ENCODE measurements at places on chromosomes 7 and 10.

GRCh38 chr10:93062514-93063143 is 2.0 kb downstream of the CYP26C1 start:
- no peak for DNase-seq

GRCh38 chr7:136303162-136303561 is 326.0 kb upstream of the MTPN start:
- no peak for DNase-seq

- no peak for DNase-seq
Measured at GRCh38 chr7:42193471-42194129, 43.4 kb downstream of the GLI3 start.

- no peak for DNase-seq
Measured at GRCh38 chr10:126964190-126964589, 59.0 kb downstream of the DOCK1 start.

DNA sequence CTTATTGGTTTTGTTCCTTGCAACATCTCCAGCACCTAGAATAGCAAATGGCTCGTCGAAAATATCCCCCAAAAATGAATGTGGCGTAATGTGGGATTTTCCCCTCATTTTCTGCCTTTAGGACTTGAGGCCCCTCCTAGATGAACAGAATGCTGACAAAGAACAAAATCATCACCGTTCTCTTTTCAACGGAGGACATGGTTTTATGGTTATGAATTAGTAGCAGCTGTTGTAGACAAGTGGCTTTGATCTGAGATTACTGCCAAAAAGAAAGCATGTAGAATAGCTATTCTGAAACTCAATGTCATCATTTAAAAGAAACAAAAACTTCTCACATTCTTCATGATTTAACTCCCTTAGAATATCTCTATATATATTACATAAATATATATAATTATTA is 17.2 kb upstream of the CALN1 start:
- DNase-seq = no peak

DNA sequence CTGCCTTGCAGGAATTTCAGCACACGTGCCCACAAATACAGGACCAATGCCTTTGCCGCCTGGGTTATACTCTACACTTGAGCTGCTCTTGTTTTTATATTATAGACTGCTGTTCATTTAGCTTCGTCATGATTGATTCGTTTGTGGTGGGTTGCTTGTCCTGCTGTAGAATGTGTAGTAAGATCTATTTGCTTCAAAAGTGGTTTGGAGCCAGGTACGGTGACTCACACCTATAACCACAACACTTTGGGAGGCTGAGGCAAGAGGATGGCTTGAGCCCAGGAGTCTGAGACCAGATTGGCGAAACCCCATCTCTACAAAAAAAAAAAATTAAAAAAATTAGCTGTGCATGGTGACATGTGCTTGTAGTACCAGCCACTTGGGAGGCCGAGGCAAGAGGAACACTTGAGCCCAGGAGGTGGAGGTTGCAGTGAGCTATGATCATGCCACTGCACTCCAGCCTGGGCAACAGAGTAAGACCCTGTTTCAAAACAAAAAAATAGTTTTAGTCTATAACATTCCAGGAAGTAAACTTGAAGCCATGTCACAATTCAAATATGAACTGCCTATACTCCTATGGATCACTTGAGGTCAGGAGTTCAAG is 9.0 kb upstream of the RHBDD2 start:
- no peak for DNase-seq

- DNase-seq = no peak
Measured at GRCh38 chr7:134850066-134850465, 70.6 kb downstream of the CALD1 start.

DNA sequence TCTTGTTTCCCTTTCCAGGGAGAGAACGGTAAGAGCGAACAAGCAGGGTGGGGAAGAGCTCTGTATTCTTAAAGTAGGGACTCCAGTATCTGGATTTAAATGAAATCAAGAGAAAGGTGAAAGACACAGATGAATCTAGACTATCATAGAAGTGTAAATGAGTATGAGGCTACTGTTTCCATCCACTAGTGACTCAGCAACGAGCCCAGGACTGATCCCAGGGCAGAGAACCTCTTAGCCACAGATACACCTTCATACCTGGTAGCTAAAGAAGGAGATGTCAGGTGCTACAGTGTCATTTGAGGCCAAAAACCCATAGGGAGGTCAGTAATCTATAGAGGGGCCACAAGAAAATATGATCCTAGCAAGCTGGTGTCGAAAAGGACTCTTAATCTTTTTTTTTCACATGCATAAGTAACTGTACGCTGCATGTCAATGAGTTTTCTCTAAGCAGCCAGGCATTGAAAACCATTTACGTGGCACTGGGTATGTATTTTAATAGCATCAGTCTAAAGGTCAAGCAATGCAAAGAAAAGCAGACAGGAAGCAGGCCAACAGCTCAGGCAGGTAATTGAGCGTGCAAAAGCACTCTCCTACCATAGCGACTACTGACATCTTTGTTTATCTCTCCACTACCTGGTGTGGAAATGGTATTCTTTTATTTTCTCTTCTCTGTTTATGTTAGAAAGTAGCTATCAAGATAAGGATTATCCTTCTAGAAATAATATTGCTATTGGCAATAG is 91.5 kb upstream of the EGR2 start:
- DNase-seq = no peak

- no peak for DNase-seq
Measured at GRCh38 chr10:94038024-94038423, 44.3 kb downstream of the PLCE1 start.

GRCh38 chr7:70582927-70583895 is 548.7 kb upstream of the GALNT17 start:
- DNase-seq = no peak

DNA sequence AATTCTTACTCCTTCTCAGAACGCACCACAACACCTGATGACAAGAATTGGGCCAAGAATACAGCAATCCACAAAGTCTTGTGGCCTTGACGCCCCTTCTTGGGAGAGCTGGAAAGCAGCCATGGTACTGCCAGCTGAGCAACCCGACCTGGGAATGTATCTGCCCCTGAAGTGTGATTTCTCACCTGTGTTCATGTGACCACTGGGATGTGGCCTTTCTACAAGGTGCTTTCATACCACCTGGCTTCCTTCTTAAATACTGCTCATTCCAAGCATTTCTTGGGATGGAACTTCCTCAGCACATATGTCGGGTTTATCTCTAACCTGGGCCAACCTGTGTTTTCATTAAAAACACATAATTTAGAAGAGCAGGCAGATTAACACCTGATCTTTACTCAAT is 72.1 kb downstream of the HTR7 start:
- DNase-seq = no peak

GRCh38 chr10:17001961-17002749 is 127.5 kb downstream of the CUBN start:
- no peak for DNase-seq

DNA sequence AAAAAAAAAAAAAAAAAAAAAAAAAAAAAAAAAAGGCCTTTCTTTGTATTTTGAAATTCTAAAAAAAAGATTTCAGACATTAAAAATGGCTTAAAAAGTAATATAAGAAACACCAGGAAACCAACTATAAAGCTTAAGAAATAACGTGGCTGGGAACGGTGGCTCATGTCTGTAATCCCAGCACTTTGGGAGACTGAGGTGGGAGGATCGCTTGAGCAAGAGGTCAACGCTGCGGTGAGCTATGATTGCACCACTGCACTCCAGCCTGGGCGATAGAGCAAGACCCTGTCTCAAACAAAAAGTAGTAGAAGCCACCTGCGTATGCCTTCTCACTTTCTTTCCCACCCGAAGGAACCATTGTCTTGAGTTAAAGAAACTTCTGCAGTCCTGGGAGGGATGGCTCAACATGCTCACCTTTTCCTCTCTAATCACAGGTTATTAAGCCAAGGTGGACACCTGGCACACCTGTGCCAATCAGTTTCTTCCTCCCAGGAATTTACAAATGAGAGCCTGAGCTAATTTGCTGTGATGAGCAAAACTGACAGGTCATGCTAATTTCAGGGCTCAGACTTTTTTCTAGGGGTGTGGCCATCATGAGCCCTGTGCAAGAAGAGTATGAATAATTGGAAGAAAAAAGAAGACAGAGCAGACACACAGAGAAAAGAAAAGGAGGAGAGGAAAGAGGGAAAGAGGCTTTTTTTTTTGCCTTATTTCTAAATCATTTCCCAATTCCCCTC is 72.0 kb upstream of the PARD3 start:
- no peak for DNase-seq

- DNase-seq = no peak
Measured at GRCh38 chr7:151868396-151869108, 8.4 kb downstream of the PRKAG2 start.

DNA sequence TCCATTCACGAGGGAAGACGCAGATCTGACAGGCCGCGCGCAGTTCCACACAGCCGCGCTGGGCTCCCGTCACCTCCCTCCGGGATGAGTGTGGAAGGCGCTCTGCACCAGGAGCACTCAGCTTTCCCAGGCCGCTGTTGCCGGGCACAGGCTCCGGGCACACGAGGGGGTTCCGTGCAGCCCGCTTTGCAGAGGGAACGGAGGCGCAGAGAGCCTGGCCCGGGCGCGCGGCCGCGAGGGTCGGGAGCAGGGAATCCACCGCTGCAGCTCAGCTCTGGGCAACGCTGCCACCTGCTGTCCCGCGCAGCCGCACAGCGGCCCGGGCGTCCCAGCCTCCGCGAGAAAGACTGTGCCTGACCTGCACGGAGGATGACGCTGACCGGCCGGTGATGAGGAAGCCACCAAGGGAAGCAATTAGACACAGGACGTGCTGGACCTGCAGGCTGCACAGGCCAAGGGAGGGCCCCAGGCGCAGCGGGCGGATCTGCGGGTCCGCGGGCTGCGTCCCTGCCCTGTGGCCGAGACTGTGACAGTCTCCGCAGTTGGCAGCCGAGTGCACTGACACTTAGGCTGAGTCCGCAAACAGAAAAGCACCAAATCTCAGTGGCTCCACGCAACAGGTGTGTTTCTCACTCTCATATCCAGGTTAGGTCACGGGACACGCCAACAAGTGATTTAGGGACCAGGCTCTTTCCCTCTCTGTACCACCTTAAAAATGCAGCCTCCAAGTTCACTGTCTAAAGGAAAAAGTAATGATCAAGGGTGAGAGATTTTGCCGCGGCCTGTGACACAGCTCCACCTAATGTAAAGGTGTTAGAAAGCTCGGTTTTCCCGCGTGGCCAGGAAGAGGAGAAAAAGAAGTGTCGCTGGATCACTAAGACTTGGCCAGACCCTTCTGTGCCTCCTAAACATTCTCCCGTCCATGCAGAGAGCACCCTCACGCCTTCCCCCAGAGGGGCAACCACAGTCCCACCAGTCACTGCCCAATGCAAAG is 94.5 kb downstream of the SEC61G start:
- DNase-seq = no peak

GRCh38 chr10:84590327-84591193 is 262.2 kb downstream of the CCSER2 start:
- no peak for DNase-seq

GRCh38 chr10:14004536-14004935 is 326.2 kb downstream of the FRMD4A start:
- no peak for DNase-seq

GRCh38 chr10:43407148-43407575 is 1.8 kb downstream of the HNRNPF start:
- peak; percentile 46 for DNase-seq

DNA sequence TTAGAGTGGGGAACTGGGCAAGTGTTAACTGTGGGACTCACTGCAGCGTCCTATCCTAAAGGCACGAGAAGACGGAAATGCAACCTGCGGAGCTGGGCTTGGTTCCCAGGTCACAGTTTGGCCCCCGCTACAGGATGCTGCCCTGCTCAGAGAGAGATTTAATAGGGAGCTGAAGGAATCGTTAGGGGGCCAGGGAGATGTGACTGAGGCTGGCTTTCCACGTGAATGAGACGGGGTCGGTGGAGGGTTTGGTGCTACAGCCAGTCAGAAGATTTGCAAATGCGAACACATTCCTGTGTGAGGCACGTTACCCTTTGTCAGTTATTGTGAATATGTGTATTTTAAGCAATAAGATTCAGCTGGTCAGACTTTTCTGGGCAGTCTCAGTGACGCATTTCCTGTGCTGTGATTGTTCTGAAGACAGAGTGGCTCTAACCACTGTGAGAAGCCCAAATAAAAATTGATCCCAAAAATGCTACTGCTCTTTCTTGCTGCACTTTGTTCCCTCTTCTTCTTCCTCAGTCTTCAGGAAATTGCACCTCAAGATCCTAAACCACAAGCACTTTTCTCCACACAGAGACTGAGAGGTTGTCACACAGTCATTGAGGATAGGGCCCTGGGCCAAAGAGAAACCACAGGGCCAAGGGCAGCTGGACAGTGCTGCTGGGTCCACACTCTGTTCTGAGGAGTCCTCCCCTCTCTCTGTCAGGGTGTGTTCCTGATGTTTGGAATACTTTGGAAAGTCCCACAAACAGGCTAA is 21.2 kb downstream of the CYP17A1 start:
- no peak for DNase-seq

- DNase-seq = no peak
Measured at GRCh38 chr7:80724249-80724871, 85.9 kb downstream of the CD36 start.

DNA sequence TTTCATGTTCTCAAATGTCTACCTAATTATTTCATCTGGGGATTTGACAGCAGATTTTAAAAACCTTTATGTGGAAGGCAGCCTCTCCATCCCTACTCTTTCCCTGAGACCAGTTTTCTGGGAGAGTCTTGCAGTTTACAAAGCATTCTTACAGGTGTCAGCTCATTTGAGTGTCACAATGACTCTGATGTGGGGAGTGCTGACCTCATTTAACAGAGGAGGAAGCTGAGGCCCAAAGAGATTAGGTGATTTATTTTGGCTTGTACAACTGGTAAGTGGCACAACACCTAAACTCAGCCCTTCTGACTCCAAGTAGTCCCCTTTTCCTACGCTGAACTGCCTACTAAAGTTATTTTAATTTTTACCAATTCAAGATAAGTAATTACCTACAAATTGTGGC is 33.3 kb upstream of the MAT1A start:
- no peak for DNase-seq

DNA sequence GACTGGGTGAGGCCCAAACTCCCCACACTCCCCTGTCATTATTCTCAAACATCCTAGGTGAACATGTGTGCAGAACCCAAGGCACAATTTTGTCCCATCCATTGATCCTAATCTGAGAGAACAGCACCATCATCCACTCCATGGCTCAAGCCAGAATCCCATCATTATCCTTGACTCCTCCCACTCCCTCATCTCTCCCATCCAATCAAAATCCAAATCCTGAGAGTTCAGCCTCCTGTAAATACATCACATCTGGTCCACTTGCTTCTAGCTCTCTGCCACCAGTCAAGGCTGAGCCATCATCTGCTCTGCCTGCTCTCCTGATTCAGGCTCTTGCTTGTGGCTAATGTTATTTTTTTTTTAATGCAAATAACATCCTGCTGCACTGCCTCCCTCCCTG is 75.9 kb upstream of the SLF2 start:
- DNase-seq = no peak
